Small intestine (tissue), 16 donors: ENCODE measurements at places on chromosomes 3 and 15. TPM values are rescaled to one million over a fixed set of nuclear protein-coding genes. Genes with fewer than 3 reads are reported as not detected.

FAM219B gene
- polyA plus RNA-seq = 17.3 TPM

RYR3 gene
- 1.6 TPM for polyA plus RNA-seq

SIDT1 gene
- polyA plus RNA-seq = 0.54 TPM

TMEM44 gene
- polyA plus RNA-seq = 17.7 TPM

LNP1 gene
- 2.5 TPM for polyA plus RNA-seq

TMEM212 gene
- polyA plus RNA-seq = not detected

TM6SF1 gene
- polyA plus RNA-seq = 1.6 TPM

EEF1AKMT4 gene
- polyA plus RNA-seq = 9.7 TPM

NANOGP8 gene
- polyA plus RNA-seq = 0.37 TPM

C15orf61 gene
- polyA plus RNA-seq = 4.5 TPM

PPP1R14D gene
- 23.3 TPM for polyA plus RNA-seq

TRPC1 gene
- 1.7 TPM for polyA plus RNA-seq

GPR156 gene
- 0.24 TPM for polyA plus RNA-seq

SPINT1 gene
- polyA plus RNA-seq = 258 TPM

PLCL2 gene
- 16.2 TPM for polyA plus RNA-seq

TMEM207 gene
- polyA plus RNA-seq = not detected

CYP11A1 gene
- polyA plus RNA-seq = 2.7 TPM

BCHE gene
- 3.0 TPM for polyA plus RNA-seq

INSYN1 gene
- 1.9 TPM for polyA plus RNA-seq

VIPR1 gene
- 32.1 TPM for polyA plus RNA-seq

COL6A6 gene
- not detected for polyA plus RNA-seq

SCG5 gene
- polyA plus RNA-seq = 13.3 TPM

KLHL40 gene
- 0.01 TPM for polyA plus RNA-seq

PLA2G4E gene
- polyA plus RNA-seq = not detected
